ENCODE measurements at places on chromosomes 16 and 17.

GRCh38 chr17:41284043-41284442 is 8.5 kb downstream of the KRTAP9-7 start:
- DNase-seq: no peak

- no peak for DNase-seq
Measured at GRCh38 chr16:55370762-55371482, 46.9 kb downstream of the IRX6 start.

DNA sequence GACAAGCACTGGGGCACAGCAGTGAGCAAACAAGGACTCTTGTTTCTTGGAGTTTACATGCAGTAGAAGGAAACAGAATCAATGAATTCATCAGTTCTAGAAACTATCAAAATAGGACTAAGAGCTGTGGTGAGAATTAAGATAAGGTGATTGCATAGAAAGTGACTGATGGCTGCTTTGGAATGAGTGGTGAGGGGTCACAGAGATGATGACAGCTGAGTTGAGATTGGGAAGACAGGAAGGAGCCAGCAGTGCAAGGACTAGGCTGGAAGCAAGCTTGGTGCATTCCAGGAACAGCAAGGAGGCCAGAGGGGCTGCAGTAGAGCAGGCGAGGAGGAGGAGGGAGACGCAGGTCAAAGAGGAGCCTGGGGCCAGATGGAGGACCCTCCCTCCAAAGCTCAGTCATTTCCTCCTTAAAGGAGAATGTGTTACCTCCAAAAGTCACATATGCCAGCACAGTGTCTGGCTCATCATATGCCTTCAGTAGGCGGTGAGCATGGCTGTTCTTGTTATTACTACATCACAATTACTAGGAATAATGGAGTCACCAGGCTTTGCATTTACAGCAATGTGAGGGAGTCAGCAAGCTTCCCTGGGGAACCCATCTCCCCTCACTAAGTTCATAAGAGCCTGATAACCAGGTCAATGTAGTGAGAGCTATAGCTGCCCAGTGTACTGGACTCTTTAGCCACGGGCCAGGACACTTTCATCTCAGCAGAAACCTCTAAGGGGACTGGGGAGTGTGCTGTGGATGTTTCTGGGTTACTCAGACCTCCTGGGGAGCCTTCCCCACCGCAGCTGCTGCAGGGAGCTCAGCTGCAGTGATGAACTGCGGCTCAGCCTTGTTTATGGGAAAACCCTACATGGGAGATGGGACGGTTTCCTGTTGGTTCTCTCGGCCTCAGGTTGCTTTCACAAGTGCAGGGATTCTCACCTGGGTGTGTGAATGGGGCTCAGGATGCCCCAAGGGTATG is 157.2 kb downstream of the SEC14L1 start:
- DNase-seq: no peak

- DNase-seq: no peak
Measured at GRCh38 chr17:27613433-27613832, 17.6 kb upstream of the LGALS9 start.

GRCh38 chr16:85900027-85900792 is 1.2 kb downstream of the IRF8 start:
- no peak for DNase-seq

DNA sequence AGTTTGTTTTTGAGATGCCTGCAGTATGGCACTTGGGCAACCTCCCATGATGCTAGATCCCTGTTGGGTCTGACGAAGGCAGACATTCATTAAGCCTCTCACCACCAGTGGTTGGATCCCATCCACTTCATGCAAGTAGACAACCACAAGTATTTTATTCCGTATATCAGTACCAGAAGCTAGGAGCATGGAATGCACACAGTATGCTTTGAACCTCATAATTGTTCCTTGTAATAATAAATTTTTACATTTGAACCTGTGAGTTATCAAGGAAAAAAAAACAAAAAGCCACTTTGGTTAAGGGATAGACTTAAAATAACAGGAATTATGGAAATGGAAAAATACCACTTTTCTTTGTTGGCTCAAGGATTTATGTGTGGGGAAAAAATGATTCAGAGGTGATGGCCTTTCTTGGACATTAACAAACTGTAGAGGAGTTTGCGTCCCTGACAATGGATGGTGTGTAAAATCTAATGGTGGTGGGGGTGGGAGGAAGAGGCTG is 107.1 kb upstream of the KCNJ16 start:
- no peak for DNase-seq
